ENCODE measurements at places on chromosomes 6 and 20.

- peak; percentile 23 for DNase-seq
Measured at GRCh38 chr6:52371656-52372191, 9.8 kb downstream of the PAQR8 start.

DNA sequence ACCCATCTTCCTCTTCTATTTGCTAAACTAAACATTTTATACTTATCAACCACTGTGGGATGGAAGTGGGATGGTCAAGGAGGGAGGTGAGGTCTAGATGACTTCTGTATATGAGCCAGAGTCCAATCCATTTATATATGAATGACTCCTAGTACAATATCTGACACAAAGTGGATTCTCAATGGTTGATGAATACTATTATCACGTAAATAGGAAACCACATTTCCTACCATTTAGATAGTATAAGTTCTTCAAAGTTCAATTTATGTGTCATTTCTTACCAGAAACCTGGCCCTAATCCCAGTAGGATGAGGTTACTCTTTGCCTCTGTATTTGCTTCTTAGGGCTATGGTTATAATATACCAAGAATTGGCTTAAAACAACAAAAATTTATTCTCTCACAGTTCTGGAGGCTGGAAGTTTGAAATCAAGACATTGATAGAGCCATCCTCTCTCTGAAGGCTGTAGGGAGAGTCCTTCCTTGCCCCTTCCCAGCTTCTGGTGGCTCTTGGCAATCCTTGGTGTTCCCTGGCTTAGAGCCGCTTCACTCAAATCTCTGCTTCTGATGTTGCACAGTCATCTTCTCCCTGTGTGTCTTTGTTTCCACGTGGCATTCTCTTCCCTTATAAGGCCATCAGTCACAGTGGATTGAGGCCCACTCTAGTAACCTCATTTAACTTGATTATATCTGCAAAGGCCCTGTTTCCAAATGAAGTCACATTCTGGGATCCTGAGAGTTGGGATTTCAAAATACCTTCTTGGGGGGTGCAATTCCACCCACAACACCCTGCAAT lies 41.0 kb upstream of the RAB23 start:
- no peak for DNase-seq

- no peak for DNase-seq
Measured at GRCh38 chr20:44433751-44434538, 41.7 kb upstream of the TTPAL start.

GRCh38 chr6:652865-653264 lies 4.0 kb downstream of the HUS1B start:
- no peak for DNase-seq

- DNase-seq: peak; percentile 59
Measured at GRCh38 chr20:36854348-36855240, 21.3 kb upstream of the TLDC2 start.

DNA sequence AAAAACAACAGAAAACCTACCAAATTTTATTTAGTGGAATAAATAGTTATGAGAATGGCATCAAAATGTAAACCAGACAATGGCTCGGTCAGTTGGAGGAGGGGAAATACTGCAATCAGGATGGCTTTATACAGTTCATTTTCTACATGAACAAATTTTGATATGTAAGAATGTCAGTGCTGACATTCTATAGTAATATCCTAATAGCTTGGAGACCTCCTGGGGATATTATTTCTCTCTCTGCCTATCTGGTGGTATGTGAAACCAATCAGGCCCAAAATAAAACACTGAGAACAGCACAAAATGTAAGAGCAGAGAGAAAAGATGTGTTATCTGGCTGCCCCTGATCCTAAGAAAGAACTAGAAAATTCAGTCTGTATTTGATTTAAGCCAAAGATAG lies 327.7 kb downstream of the UBE3D start:
- no peak for DNase-seq

DNA sequence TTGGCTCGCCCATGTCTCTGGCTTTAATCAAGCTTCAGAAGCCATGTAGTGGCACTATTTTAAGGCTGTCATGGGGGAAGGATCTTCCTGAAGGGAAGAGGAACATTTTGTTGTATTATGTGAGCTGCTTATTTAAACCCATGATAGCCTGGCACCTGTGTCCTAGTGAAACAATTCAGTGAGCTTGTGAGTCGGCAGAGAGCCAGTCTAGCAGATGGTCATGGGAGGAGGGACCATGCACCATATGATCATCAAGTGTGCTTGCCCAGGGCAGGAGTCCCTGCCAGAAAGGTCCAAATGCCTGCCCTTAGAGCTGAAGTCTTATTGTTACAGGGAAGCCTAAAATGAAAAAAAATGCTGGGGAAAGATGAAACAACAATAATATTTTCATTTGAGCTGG lies 132.9 kb downstream of the PRDM13 start:
- no peak for DNase-seq

- no peak for DNase-seq
Measured at GRCh38 chr6:46062312-46062711, 46.7 kb upstream of the CLIC5 start.

- no peak for DNase-seq
Measured at GRCh38 chr6:47479874-47480273, 2.3 kb downstream of the CD2AP start.

- peak; percentile 42 for DNase-seq
Measured at GRCh38 chr6:15320693-15321092, 74.8 kb downstream of the JARID2 start.

DNA sequence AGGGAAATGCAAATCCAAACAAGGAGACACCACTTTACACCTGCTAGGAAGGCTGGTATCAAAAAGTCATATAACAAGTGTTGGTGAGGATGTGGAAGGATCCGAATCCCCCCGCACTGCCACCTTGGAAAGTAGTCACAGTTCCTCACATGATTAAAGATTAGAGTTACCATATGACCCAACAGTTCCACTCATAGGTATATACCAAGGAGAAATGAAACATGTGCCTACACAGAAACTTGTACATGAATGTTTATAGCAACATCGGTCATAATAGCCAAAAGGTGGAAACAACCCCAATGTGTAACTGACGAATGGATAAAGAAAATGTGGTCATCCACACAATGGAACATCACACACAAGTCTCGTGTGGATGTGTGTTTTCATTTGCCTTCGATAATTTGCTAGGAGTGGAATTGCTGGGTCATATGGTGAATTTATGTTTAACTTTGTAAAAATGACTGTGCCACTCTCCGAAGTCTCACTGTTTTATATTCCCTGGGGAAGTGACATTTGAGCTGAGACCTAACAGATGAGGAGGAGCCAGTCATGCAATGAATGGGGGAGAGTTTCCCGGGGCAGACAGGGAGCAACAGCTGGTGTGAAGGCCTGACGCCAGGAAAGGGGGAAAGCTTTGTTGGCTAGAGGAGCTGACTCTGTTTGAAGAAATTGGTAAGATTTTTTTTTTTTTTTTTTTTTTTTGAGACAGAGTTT lies 125.9 kb upstream of the MLN start:
- no peak for DNase-seq

DNA sequence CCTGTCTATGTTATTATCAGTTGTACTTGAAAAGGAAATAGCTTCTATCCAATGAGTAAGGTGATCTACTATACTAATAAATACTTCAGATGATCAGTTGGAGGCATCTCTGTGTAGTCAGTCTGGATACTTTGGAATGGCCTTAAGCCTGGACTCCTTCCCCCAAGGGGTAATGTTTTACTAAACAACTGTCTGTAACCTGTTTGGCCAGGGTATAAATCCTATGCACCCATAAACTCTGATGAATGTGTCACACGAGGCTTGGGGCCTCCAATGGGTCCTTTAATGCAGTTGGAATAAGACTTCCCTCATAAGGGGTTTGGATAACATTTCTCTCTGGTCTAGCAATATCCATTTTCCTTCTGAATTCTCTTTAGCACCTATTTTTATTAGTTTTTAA lies 19.5 kb upstream of the SLC52A3 start:
- DNase-seq: no peak

GRCh38 chr6:140855520-140855919 lies 1277.2 kb upstream of the GJE1 start:
- peak; percentile 41 for DNase-seq

DNA sequence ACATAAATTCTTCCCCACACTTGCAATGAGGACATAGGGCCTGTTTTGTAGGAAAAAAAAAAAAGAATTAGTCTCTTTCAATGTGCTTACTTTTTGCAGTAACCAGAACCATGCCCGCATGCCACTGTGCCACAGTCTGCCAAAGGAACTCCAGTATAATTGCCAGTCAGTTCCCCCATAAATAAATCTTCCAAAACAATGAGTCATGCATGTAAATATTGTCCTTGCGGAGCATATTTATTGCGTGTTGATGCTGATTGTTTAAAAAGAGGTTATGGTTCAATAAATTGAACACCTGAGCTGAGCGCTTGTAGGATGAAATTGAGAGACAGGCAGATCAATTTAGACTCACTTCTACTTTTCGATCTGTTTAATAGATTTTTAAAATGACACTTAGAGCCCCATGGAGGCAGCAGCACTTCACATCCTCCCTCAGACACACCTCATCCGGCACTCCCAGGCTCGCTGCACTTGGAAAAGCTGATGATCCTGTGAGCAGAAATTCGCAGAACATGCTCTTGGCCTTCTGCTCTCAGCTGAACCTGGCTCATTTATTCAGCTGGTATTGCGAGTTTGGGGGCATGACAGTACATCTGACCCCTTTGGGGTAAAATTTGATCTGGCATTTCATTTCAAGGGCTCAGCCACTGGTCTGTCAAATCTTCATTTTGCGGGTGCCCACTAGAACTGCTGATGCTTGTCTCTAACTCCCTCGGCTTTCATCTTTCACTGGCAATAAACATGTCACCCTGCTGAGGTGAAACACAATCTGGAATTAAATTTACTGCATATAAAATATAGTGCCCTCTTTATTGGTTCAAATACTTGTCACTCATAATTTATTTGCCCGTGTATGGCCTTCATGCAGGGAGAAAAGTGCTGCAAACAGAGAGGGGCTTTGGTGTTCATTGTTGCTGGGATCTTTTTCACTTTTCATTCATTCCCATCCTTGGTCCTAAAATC lies 371.1 kb upstream of the POU3F2 start:
- no peak for DNase-seq

DNA sequence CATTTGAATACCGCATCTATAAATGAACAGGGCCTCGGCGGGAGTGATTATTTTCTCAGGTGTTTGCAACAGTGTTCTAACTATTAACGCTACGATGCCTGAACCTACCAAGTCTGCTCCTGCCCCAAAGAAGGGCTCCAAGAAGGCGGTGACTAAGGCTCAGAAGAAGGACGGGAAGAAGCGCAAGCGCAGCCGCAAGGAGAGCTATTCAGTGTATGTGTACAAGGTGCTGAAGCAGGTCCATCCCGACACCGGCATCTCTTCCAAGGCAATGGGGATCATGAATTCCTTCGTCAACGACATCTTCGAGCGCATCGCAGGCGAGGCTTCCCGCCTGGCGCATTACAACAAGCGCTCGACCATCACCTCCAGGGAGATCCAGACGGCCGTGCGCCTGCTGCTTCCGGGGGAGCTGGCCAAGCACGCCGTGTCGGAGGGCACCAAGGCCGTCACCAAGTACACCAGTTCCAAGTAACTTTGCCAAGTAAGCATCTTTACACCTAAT lies 70.9 kb downstream of the HFE start:
- DNase-seq: no peak

DNA sequence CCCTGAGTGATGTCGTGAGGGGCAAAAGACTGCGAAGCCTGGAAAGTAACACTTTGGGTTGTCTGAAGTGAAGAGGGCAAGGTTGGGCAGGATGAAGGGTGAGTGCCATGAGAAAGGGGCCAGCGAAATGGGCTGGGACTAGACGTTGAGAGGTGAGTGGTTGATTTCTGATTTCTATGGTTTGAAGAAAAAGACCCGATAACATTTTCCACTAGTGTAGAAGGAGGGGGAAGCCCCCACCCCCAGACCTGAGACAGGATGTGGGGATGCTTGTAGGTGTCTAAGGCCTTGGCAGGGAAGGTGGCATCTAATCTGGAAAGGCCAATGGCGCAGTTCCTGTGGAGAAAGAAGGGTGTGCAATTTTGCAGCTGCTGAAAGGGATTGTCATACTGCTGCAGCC lies 25.3 kb upstream of the KIF3B start:
- no peak for DNase-seq

- DNase-seq: no peak
Measured at GRCh38 chr20:48725555-48725991, 102.2 kb downstream of the PREX1 start.

DNA sequence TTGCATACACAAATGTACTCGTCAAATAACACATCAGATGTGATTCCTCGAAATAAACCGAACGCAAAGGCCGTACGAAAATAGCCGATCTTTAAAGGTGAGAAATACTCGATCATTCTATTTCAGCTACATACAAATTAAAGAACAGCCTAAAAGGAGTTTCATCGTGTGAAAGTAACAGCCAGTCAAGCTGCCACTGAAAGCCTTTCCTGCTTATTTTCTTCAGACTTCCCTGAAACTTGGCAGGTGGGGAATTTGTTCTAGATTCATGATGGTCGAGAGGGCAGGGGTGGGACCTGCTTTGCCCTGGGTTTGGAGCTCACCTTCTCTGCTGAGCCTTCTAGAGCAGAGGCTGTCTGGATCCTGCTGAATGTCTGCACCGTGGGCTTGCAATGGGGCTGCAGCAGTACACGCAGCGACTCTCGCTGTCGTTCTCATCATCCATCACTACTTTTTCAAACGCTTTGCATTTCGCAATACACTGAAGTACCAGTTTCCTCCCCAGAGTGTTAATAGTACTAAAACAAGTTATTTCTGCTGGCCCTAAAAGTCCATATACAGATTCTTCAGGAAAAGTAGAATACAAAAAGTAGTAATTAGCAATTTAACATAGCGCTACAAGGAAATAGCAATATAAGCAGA lies 16.2 kb downstream of the FOXC1 start:
- DNase-seq: no peak

GRCh38 chr6:41705996-41706835 lies 29.2 kb downstream of the TFEB start:
- DNase-seq: peak; percentile 73

- no peak for DNase-seq
Measured at GRCh38 chr20:64247307-64247618, 8.3 kb upstream of the PCMTD2 start.

GRCh38 chr6:78243519-78243918 lies 590.7 kb downstream of the MEI4 start:
- peak; percentile 84 for DNase-seq

DNA sequence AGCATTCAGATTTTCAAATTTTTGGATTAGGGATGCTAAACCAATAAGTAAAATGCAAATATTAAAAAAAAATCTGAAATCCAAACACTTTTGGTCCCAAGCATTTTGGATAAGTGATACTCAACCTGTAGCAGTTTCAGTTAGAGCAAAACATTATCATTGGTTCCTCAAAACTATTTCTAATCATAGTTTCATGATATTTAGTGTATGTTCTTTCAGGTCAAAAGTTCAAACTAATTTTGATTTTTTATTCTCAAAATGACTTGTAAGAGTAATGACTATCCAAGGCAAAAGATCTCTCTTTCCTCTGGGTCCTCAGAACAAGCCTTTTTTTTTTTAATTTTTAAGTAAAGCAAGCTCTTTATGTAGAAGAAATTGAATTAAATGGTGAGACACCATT lies 64.0 kb upstream of the TFB1M start:
- DNase-seq: no peak

GRCh38 chr6:135555550-135555949 lies 58.0 kb upstream of the AHI1 start:
- no peak for DNase-seq

DNA sequence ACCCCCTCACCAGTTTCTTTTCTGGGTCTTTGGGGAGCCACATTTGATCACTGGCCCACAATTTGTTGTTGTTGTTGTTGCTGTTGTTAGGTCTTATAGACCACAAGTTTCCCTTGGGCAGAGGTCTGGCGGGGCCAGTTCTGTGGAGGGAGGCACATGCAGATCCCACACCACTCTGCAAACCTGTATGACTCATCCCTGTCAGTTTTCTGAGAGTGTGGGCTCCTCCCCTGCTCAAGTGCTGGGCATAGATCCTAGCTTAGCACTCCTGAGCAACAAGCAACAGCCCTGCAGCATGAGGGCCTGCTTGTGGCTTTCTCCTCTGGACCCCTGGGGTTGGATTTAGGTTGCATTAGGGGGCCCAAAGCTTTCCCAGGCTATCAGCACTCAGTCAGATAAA lies 411.1 kb upstream of the HTR1E start:
- DNase-seq: peak; percentile 11
